ENCODE measurements at places on chromosomes 7 and 10.

GRCh38 chr10:62653254-62653653, 151.3 kb upstream of the ADO start:
- no peak for DNase-seq

- DNase-seq = no peak
These were observed 84.4 kb downstream of the KLF6 start for GRCh38 chr10:3700531-3701076.

GRCh38 chr7:44191171-44191570, 1.9 kb upstream of the GCK start:
- no peak for DNase-seq

- DNase-seq = no peak
These were observed 34.4 kb downstream of the ZFAND2A start for GRCh38 chr7:1125603-1125969.

GRCh38 chr7:155813546-155814315, 1.5 kb upstream of the SHH start:
- no peak for DNase-seq

GRCh38 chr7:140983802-140984201, 30.9 kb downstream of the MRPS33 start:
- no peak for DNase-seq

- no peak for DNase-seq
These were observed 49.5 kb upstream of the EBF3 start for GRCh38 chr10:130013335-130014262.

- no peak for DNase-seq
These were observed 418.9 kb downstream of the DGKB start for GRCh38 chr7:14483663-14484062.

- no peak for DNase-seq
These were observed 208.3 kb downstream of the CELF2 start for GRCh38 chr10:11225935-11226334.

DNA sequence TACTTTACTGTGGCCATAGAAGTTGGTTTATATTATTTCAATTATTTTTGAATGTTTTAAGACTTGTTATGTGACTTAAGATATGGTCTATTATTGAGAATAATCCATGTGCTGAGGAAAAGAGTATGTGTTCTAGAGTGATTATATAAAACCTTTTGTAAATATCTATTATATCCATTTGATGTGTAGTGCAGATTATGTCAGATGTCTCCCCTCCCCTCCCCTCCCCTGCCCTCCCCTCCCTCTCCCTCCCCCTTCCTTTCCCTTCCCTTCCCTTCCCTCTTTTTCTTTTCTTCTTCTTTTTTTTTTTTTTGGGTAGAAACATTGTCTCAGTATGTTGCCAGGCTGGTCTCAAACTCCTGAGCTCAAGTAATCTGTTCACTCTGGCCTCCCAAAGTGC, 8.3 kb upstream of the CYP2C8 start:
- DNase-seq = no peak

DNA sequence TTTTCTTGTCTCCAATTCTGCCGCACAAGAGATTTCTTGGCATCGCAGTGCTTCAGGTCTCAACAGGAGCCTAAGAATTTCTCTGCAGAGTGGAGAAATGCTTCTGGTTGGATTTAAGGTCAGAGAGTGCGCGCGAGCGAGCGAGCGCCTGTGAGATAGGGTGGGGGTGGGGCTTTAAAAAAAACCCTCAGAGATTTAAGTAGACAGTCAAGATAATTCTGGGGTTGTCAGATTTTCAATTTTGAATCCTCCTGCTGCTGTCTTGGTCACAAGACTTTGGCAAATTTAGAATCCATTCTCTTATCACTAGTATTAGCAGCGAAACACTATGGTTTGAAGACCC, 49.7 kb downstream of the CPEB3 start:
- no peak for DNase-seq

DNA sequence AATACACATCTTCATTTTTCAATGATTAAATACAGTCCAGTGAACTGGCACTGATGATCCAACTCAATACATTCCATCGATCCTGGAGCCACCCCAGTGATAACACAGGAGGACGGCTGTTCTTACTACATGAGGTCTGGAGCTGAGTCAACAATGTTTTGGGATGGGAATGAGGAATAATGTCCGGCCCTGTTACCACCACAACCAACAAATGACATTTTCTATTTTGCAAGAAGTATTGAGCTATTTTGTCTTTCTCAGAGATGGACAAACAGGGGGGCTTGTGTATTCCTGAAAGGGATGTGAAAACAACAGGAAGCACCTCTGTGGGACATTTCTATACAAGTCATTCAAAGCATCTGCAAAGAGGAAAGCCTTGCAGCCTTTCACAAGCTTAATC, 249.2 kb downstream of the PARD3 start:
- DNase-seq = no peak

DNA sequence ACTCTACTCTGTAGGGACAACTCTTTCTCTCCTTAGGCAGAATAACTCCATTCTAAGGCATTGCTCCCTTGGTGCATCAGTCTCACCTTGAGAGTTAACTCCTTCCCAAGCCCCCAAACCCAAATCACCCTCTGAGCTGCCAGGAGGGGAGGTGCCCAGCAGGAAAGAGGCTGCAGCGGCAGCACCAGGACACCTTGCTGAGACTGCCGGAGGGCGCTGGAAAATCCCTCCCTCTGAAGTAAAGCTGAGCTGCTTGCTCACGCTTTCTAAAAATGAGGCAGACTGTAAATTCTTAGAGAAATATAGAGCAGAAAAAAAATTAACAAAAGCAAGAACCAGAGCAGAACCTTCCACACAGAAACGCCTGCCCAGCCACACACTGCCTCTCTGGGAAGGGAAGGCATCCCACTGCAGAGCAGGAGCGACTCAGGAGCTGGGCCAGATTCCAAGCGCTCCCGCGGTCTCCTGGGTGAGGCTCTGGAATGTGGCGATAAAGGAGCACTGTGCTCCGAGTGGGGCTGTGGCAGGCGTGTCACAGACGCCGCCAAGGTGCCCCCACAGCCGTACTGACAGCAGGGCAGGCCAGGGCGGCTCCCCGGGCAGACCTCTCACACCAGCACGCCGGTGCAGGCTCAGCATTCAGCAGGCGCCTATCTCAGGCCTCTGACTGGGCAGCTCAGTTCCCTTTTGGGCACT, 202.1 kb downstream of the TNS3 start:
- no peak for DNase-seq

- DNase-seq = no peak
These were observed 289.1 kb downstream of the PRKG1 start for GRCh38 chr10:51363415-51363814.

- DNase-seq = peak; percentile 5
These were observed 369.3 kb downstream of the CALN1 start for GRCh38 chr7:72042855-72043254.

- no peak for DNase-seq
These were observed 272.4 kb upstream of the SP8 start for GRCh38 chr7:21059069-21059468.

- no peak for DNase-seq
These were observed 83.4 kb downstream of the PRKAG2 start for GRCh38 chr7:151793531-151793951.

GRCh38 chr10:80168679-80169380, 36.3 kb downstream of the PLAC9 start:
- no peak for DNase-seq

DNA sequence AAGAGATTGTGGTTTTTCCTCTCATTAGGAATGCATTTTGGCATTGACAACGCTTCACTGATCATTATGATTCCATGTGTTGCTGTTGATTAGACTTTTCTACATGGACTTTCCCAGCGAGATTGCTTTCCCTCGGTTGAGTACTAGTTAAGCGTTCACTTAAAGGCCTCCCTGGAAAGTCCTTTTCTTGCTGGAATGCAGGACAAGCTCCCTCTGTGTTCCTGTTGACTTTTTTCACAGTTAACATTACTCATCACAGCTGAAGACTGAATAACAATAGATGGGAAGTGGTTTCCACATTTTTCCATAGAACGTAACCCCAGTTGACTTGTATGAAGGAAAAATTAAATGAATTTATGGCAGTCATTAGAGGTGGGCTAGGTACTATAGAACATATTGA, 2.6 kb upstream of the CAV1 start:
- peak; percentile 63 for DNase-seq

- DNase-seq = no peak
These were observed 509.5 kb downstream of the PLXNA4 start for GRCh38 chr7:132066761-132067171.

- no peak for DNase-seq
These were observed 73.6 kb upstream of the LSM8 start for GRCh38 chr7:118110178-118110925.

GRCh38 chr10:73857446-73857845, 16.9 kb downstream of the CAMK2G start:
- no peak for DNase-seq

DNA sequence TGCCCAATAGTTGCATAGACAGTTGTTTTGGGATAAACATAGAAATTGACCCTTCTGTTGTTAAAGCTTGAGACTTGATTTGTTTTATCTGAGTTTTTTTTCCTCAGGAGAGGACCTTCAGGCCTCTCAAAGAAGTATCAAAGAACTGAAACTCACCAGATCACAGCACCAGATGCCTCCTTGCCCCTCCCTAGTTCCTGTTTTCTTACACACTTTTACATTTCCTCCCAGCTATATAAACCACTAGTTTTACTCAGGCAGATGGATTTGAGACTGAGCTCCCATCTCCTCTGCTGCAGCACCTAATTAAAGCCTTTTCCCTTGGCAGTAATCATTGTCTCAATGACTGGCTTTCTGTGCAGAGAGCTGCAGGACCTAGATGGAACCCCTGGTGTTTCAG, 150.6 kb upstream of the NRG3 start:
- no peak for DNase-seq

DNA sequence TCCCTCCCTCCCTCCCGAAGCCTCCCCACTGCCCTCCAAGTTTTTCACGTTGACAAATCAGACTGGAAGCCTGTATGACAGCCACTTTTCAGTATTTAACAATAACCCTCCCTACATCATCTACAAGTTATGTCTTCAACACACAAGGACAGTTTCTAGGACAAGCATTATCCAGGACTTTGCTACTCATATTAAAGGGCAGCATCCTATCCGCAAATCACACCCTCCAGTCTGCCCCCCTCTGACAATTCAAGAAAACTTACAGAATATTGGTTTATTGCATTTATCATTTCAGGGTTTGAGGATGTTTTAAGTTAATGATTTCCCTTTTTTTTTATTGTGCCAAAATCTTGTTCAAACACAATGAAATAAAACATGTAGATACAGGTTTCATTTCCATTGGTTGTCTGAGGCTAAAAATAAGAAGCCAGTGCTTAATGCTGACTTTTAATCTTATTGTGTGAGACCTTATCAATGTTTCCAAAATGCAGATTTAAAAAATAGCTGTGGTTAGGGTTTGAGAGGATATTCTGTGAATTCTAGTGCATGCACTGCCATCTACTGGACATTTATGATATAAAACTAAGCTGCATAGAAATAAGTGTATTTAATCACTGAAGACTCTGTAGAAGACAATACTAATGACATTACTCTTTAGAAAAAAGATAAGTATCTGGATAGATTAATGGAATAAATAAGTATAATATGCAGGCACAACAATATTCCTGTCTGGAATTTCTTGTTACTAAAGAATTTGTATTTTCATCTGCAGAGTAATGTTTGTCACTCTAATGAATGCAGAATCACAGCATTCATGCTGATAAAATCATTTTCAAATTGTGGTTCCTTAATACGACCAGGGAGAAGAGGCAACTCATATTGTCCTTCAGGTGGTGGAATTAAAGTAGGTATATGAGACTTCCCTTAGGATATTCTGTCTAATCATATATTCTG, 64.1 kb downstream of the CAV1 start:
- no peak for DNase-seq

- no peak for DNase-seq
These were observed 498 bp upstream of the CALHM2 start for GRCh38 chr10:103452506-103453230.

DNA sequence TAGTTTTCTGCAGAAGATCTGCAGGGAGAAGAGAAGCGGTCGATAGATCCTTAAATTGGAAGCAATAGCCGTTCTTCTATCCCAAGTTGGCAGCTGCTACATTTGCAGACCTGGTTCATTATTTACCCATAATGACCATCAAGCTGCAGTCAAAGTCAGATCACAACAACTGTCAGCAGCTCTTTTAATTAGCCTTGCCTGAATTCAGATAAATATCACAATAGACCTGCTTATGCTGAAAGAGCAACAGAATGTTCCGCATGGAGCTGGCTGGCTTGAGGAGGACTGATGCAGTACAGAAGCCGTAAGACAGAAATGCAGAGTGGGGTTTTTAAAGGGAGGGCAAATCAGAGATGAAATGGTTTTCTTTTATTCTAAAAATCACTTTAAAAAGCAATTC, 109.4 kb downstream of the HIBADH start:
- DNase-seq = no peak

DNA sequence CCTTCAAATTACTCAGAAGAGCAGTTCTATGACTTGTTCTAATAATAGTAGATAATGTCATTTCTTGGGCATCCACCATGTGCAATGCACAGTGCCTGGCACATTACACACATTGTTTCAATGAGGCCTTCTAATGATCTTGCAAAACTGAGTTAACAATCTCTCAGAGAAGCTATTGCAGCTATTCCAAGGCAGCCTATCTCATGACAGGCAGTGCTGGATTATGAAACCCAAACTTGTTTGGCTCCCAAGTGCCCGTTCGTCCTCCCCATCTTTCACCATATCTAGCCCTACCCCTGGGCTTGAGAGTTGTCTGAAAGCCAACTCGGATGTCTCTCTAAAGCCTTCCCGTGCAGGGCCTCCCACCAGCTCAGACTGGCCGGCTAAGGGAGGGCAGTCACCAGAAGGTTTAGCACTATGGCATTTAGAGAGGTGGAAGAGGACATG, 405.1 kb downstream of the PLXNA4 start:
- DNase-seq = no peak

DNA sequence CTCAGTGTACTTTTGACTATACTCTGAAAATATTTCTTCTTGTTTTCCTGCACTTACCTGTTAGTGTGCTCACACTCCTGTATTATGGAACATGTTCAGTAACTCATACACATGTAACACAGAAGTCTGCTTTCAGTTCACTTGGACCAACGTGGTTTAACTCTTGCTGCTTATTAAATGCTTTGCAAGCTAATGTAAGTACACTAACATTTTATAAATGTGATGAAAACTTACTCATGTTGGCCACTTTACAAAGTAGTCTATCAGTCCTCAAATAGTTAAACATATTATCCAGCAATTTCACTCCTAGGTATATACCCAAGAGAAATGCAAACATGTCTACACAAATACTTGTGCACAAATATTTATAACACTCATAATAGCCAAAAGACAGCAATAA, 98.4 kb downstream of the UBE2H start:
- no peak for DNase-seq

GRCh38 chr7:157793087-157793353, 456.2 kb downstream of the DNAJB6 start:
- no peak for DNase-seq

DNA sequence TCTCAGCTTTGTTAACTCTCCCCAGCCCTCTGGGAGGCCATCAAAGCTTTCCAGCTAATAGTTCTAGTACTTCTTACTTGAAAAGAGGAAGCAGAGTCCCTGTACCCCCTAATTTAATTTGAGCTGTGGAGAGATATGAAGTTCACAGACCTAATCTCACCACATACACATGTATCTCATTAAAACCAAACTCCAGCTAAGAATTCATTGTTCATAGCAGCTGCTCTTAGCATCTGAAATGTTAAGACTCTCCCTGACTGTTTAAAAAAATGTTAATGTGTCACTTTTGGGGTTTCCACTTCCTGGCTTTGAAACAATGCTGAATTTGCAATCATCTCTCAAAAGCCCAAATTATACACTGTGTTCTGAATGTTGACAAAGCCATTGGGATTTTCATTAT, 16.2 kb upstream of the MRC1 start:
- no peak for DNase-seq

All from AG04449 (cell line).